ENCODE measurements at places on chromosomes 5 and 9.

DNA sequence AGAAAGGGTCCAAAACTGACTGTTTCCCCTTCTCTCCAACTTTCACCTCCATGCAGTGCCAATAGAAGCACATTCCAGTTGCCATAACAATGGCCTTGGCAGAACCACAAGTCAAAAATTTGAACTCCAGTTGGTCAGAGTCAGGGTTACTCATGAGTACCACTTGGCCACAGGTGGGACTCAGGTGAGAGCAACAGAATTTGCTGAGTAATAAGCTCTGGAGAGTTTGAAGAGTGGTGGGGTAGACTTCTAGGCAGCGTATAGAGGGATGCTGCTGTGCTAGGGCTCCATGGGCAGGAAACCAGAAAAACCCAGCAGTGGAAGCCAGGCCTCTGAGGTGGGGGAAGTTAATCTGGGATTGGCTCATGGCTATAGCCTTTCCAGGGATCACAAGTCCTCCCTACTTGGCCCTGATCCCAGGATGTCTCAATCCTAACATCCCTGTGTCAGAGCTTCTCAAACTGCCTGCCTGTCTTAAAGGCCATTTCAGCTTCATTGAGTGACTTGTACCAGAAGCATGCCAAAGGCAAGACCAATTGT is 30.2 kb downstream of the SNX18 start:
- peak; percentile 47 for DNase-seq

DNA sequence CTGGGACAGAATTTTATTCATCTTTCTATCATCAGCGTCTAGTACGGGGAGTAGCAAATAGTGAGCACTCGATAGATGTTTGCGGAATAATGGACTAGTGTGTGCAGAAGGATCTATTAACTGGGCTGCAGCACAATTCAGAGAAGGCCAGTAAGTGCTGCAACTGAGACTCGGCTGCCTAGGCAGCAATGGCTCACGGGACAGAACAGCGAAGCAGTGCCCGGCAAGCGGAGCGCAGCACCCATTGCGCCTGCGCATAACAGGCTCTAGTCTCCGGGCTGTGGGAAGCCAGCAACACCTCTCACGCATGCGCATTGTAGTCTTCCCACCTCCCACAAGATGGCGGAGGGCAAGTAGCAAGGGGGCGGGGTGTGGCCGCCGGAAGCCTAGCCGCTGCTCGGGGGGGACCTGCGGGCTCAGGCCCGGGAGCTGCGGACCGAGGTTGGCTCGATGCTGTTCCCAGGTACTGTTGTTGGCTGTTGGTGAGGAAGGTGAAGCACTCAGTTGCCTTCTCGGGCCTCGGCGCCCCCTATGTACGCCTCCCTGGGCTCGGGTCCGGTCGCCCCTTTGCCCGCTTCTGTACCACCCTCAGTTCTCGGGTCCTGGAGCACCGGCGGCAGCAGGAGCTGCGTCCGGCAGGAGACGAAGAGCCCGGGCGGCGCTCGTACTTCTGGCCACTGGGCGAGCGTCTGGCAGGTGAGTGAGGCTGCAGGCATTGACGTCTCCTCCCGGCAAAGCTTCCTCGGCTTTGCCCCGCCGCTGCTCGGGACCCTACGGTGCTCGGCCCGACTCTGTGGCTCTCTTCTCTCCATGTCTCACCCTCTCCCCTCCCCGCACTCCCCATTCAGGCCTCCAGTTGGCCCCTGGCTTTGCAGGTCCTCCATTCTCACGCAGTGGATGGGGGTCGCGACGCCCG is 30.2 kb upstream of the APC start:
- peak; percentile 99 for DNase-seq

GRCh38 chr9:131982102-131982501 is 97.6 kb downstream of the MED27 start:
- DNase-seq, result no peak

- DNase-seq, result no peak
Measured at GRCh38 chr5:179327021-179327735, 18.1 kb downstream of the ADAMTS2 start.

DNA sequence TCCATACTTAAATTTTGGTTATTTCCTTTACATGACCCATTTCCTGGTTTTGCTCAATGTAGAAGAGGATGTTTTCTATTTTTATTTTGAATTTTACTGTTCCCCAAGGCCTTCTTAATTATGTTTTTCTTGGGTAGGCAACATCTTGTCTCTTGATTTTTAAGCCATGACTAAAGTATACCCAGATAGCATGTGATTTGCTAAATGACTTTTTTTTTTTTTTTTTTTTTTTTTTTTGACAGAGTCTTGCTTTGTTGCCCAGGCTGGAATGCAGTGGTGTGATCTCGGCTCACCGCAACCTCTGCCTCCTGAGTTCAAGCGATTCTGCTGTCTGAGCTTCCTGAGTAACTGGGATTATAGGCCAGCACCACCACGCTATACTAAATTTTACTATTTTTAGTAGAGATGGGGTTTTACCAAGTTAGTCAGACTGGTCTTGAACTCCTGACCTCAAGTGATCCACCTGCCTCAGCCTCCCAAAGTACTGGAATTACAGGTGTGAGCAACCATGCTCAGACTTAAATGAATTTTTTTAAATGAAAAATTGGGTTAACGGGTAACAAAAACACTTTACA is 198.6 kb upstream of the DAB2 start:
- no peak for DNase-seq

GRCh38 chr5:62585751-62586150 is 7.1 kb downstream of the LRRC70 start:
- peak; percentile 55 for DNase-seq

- no peak for DNase-seq
Measured at GRCh38 chr5:161246749-161247148, 299.8 kb downstream of the GABRB2 start.

- DNase-seq, result no peak
Measured at GRCh38 chr5:135373736-135374515, 25.1 kb downstream of the MACROH2A1 start.

DNA sequence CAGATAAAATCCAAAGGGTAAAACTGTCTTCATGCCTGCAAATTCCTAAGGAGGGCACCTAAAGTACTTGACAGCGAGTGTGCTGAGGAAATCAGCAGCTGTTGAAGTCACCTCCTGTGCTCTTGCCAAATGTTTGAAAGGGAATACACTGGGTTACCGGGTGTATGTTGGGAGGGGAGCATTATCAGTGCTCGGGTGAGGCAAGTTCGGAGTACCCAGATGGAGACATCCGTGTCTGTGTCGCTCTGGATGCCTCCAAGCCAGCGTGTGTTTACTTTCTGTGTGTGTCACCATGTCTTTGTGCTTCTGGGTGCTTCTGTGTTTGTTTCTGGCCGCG is 727 bp upstream of the ADRB2 start:
- DNase-seq, result peak; percentile 62

- no peak for DNase-seq
Measured at GRCh38 chr9:9615086-9615485, 997.7 kb downstream of the PTPRD start.

DNA sequence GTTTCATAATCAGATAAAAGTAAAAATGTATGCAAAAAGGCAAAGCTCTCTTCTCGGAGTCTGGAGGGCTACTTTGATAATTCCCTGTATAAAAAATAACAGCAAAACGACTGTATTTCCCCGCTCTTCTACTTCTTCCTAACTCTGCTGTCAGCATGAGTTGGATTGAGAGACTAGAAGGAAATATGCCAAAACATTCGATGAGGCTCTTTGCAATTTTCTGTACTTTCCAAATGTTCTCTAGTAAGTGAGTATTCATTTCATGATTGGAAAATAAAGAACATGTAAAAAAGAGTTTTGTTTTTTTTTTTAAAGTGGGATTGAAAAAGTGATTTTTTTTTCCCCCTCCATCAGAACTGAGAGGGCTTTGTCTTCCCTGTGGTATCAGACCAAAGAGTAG is 677.5 kb downstream of the ACTL7B start:
- DNase-seq, result no peak

DNA sequence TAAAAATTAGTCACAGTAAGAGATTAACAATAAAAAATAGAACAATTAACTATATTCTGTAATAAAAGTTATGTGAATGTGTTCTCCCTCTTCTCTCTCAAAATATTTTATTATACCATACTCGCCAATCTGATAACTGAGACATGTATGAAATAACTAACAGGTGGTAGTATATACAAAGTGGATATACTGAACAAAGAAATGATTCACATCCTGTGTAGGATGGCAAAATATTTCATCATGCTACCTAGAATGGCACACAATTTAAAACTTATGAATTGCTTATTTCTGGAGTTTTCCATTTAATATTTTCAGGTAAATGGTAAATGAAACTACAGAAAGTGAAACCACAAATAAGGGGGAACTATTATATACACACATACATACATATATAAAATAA is 152.5 kb downstream of the RNF180 start:
- no peak for DNase-seq

DNA sequence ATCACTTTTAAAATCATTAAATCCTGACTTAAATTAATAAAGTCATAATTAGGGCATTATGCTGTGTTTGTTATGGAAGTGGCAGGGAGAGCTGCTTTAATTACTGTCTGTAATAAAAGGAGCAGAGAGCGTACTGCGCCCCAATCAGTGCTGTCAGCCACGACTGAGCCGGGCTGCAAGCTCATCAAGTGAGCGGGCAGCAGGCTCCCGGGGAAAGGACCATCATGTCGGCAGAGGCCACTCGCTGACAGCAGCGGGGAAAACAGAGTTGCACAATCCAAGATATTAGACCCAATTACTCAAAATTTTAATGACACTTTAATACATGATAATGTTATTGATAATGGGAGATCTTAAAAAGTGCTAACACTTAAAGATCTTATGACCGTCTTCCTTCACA is 181.6 kb downstream of the AP3B1 start:
- DNase-seq, result no peak

- no peak for DNase-seq
Measured at GRCh38 chr5:76838481-76839261, 11.1 kb upstream of the S100Z start.

- DNase-seq, result no peak
Measured at GRCh38 chr9:38305582-38305981, 86.9 kb upstream of the ALDH1B1 start.

DNA sequence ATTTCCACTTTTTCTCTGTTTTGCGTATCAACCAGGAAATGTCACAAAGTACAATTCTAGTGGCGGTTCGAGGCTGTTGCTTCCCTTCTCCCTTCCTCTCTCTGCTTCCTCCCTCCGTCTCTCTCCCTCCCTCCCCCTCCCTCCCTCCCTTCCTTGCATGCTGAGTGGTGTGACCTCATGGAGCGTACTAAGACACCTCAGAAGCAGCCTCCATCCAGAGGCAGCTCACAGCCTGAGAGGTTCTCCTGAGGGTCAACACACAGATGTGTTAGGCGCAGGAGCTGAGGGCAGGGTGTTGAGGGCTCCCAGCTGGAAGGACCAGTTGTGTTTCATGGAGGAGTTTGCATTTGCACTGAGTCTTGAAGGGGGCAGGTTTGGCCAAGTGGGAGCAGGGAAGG is 57.7 kb downstream of the COL5A1 start:
- DNase-seq, result no peak

DNA sequence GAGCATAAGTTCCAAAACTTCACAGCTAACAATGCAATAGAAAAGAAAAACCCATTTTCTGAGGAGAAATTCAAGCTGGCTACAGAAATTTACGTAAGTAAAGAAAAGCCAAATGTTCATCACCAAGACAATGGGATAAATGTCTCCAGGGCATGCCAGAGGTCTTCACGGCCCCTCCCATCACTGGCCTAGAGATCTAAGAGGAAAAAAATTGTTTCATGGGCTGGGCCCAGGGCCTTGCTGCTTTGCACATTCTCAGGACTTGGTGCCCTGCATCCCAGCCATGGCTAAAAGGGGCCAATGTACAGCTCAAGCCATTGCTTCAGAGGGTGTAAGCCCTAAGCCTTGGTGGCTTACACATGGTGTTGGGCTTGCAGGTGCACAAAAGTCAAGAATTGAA is 443.6 kb downstream of the ELAVL2 start:
- DNase-seq, result no peak

DNA sequence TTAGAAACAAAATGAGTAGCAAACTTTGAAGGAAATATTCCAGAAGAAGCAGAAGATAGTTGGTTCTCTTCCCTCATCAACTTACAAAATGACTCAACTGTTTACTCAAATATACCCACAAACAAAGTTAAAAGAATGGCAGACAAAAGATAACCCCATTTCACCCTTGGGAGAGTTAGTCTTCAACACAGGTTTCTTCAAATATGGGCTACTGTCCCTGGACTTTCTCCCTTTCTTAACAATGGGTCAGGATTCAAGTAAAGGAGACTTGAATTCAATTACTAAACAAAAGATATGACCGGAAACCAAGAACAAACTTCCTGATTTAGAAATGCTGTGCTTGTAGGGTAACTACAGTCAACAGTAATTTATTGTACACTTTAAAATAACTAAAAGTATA is 14.2 kb downstream of the RFX3 start:
- no peak for DNase-seq

GRCh38 chr5:106311230-106311915 is 1359.4 kb downstream of the EFNA5 start:
- DNase-seq, result no peak

DNA sequence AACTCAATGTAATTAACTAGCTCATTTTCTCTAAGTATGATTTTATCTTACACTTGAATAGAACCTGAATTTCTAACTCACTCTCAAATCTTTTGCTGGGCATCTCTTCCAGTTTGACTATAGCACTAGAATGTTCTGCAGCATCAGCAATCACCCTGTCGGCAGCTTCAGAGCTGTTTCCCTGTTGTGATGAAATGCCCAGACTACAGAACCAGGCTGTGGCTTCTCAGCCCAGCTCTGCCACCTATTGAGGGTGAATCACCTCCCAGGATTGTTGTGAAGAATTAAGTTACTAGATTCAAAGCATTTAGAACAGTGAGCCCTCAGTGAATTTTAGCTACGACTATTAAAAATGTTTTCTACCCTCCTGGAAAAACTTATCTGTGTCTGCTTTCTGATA is 90.4 kb upstream of the ANKRD55 start:
- peak; percentile 46 for DNase-seq

DNA sequence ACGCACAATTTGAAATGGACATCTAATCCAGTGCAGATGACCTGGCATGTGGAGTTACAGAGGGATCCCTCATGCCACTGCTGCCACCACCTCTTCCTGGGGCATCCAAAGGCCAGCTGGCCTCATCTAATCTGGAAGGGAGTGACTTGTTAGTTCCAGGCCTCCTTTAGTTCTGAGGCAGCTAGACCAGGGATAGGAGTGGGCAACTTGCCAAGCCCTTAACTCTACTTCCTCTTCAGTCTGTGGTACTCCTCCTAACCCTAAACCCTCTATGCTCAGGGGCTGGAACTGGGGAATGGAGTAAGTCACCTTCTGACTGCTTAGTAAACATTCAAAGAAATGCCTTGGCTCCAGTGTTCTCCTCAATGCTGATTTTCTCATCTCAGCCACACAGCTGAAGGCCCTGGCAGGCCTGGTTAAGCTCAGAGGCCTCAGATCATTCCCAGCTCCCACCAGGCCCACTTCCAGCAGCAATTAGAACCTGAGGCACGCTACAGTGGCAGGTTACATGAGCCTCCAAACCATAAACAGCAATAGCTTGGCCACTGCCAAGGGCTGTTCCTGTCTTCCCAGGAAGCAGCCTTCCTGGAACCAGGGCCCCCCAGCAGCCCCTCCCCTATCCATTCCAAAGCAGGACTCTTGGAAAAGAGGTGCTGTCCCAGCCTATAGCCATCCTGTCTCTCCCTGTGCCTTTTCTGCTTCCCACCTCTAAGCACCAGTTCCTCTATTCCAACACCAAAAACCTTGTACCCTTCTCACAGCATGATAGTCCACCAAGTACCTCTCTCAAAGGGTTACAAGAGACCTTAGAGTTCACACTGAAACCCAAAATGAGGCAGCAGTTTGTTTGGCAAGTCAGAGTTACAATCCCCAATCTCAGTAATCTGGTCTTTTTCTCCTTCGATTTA is 2.0 kb downstream of the EIF4EBP3 start:
- peak; percentile 60 for DNase-seq

GRCh38 chr9:96423985-96424336 is 5.8 kb upstream of the ZNF367 start:
- no peak for DNase-seq

Measured in lung microvascular endothelial cell (primary cell).